ENCODE measurements at places on chromosomes 16 and 17. TPM values are rescaled to one million over a fixed set of nuclear protein-coding genes. Genes with fewer than 3 reads are reported as not detected.
A peak's percentile ranks its signal among the peaks of the same experiment; 100 is the strongest.

GRCh38 chr16:15509051-15509592, 74.7 kb downstream of the BMERB1 start:
- DNase-seq = no peak

- DNase-seq = no peak
Measured at GRCh38 chr17:35726127-35726952, 5.1 kb upstream of the RASL10B start.

DNA sequence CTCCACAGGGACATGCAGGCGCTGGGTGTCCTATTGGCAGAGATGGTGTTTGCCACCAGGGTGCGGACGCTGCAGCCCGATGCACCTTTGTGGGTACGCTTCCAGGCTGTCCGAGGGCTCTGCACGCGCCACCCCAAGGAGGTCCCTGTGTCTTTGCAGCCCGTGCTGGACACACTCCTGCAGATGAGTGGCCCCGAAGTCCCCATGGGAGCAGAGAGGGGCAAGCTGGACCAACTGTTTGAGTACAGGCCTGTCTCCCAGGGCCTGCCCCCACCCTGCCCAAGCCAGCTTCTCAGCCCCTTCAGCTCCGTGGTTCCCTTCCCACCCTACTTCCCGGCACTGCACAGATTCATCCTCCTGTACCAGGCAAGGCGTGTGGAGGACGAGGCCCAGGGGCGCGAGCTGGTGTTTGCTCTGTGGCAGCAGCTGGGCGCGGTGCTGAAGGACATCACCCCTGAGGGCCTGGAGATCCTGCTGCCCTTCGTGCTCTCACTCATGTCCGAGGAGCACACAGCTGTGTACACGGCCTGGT, 2.8 kb downstream of the WDR81 start:
- DNase-seq = no peak

DNA sequence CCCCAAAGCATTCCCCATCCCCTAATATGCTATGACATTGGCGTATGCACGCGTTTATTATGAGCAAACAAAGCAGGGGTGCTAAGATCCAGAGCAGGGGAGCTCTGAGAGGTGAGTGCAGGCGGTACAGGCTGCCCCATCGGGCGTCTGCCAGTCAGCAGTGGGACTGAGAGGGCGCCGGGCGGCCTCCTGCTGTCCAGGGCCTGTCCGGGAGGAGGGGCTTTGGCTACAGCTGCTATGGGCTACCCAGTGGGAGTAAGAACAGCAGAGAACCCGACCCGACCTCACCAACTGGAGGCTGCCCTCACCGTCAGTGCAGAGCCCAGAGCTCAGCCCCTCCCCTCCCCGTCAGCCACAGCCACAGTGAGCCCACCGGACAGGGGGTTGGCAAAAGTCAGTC, 18.5 kb upstream of the AATK start:
- DNase-seq = no peak

GRCh38 chr16:57753448-57754353, 18.1 kb downstream of the KATNB1 start:
- DNase-seq = no peak

GRCh38 chr16:78211946-78212345, 112.5 kb downstream of the WWOX start:
- no peak for DNase-seq

- DNase-seq = no peak
Measured at GRCh38 chr17:67920212-67920611, 76.1 kb downstream of the C17orf58 start.

DNA sequence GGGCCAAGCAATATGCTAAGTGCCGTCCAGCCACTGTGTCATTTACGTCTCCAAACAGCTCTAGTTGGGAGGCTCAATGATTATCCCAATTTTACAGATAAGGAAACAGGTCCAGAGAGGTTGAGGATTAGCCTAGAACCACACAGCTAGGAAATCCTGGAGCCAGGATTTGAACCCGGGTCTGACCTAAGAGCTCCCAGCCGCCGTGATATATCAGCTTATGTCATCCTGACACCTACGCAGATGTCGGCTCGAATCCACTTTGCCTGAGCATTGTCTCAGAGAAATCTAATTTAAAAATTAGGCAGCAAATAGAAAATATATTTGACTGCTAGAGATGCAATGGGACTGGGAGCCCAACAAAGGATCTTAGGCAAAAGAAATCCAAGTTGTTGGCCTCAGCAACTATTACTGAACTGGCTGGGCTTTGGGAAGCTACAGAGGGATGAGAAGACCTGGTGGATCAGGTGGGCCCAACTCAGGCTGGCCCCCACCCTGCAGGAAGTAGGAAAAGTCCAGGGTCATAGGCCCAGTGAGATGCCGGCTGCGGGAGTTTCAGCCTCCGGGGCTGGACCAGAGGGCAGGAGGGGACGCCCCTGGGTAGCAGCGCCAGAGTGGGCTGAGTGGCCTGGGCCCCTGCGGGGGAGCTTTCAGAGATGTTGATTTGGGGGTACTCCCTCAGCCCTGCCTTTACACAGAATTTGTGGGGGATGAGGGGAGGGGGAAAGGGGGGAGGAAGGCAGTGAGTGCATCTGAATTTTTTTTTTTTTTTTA, 35.1 kb upstream of the IL21R start:
- DNase-seq = no peak

- no peak for DNase-seq
Measured at GRCh38 chr17:78561166-78561565, 16.0 kb downstream of the DNAH17 start.

DNA sequence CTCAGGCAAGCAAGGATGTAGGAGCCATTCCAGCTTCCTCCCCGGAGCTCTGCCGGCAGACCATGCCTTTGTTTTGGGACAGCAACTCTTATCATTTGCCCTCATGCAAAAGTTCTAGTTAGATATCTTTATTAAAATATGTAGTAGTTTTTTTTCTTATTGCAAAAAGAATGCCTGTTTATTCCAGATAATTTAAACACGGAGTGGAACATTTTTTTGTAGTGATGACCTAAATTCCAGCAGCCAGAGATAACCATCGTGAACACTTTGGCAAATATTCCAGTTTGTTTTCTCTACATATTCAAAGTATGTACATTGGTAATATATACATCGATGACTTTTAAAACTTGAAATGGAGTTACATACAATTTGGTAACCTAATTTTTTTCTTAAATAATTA, 54.8 kb downstream of the CRISPLD2 start:
- no peak for DNase-seq

DNA sequence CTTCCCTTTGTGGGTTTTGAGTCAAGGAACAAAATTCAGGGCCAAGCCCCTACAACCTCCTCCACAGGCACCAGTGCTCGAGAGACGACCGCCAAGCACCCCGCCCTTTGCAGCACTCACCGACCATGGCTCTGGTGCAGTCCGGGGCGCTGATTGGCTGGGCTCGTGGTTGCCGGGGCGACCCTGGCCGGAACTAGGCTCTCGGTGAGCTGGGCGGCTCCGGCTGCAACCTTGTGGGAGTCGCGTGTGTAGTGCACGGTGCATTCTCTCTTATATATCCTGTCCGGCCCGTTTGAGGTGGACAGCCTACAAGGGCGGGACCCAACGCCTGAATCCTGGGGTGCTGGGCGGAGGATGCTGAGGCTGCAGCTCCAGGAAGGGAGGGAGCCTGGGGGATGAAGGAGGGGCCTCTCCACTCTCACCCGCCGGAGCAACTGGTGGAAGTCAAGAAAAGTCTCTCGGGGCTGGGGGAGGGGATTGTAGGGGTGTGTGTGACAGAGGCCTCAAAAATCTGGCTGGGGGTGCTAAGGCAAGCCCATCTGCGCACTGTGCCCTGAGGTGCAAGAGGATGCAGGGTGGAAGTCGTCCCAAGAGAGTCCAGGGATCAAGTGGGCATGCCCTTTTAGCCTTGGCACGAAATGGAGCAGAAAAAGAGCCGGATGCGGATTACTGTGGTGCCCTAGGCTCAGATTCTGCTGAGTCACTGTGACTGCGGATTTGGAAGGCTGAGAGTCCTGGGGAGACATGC, at the start of gene NQO1:
TSS of gene NQO1 (minus strand) at position 248 of the 748 bp plus-strand sequence. CDS start at position 127, 121 bp downstream.
- peak; percentile 95 for DNase-seq

DNA sequence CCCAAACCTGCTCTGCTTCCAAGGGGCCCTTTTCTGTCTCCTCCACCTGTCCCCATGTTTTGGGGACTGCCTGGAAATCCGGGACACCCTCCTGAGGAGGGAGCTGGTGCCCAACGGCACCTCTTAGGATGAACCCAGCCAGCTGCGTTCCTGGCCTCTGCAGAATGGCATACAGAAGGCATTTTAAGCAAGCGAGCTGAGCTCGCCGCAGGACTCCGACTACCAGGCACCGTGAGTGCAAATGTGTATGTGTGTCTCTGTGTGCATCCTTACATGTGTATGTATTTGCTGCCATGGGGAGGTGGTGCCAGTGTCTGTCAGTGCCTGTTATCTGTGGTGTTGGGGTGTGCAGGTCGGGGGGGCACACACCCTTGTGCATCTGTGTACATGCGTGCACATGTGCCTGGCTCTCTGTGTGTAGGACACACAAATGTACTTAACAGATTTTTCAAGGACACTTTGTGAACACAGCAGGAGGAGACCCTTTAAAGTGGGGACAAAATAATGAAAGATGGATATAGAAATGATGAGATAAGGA, 39.3 kb downstream of the ABAT start:
- no peak for DNase-seq

DNA sequence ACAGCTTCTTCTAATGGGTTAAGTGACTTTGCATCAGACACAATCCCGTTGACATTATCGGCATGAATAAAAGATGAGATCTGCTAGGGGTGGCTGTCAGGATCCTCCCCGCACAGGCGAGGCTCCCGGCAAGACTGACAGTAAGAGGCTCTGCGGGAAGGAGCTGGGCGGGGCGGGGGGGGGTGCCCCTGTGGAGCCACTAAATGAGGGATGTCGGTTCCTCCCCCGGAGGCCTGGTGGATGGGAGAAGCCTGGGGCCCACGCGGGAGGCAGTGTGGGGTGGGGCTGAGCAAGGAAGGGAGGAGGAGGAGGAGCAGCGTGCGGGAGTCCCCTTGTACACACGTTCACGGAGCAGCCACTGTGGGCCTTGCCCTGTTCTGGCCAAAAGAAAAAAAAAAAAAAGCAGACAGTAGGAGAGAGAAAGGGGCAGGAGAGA, 190.9 kb upstream of the GSE1 start:
- DNase-seq = no peak

DNA sequence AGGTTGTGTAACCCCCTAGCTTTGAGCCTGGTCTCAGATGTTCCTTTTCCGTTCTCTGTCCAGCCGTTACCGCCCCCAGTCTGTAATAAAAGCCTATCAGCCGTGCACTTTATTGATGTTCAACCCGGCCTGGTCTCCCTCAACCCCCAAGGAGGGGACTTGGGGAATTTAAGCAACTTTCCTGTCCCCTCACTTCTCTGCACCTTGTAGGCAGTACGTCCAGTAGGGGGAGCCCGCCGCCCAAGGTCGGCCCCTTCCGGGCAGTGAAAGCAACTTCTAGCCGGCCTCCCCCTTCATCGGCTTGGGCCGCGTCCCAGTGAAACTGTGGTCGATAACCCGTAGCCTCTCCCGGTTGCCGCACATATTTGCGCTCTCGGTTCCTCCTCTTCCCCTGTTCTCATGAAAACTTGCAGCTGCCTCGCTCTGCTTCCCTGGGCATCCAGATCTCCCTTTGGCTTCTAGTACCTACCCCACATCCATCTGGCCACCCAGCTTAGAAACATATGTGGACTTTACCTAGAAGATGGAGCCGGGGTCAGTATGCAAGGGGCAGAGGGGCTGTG, 7.9 kb downstream of the PNPO start:
- no peak for DNase-seq

- no peak for DNase-seq
Measured at GRCh38 chr17:28997806-28998205, 8.0 kb downstream of the SEZ6 start.

- peak; percentile 89 for DNase-seq
Measured at GRCh38 chr17:43368740-43369506, 29.9 kb upstream of the ARL4D start.

DNA sequence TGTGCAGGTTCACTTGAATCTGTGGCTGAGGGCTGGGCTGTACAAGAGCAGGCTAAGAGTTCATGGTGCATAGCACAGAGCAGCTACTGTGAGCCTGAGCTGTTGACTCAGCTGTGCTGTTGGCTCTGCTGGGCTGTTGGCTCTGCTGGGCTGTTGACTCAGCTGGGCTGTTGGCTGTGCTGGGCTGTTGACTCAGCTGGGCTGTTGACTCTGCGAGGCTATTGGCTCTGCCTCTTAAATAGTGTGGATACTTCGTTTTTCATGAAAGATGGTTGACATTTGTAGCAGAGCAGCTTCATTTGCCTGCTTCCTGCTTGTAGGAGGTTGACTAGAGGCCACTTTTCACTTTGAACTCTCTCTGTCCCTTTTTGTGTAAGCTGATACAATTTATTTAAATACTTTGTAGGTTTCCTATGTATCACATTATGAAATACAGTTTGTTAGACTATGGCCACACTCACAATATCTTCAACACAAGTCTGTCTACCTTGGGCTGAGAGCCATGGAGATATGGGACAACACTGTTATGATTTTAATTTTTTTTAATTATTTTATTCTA, 40.3 kb upstream of the CCNF start:
- DNase-seq = no peak

- peak; percentile 86 for DNase-seq
Measured at GRCh38 chr17:60435244-60436167, 13.2 kb downstream of the CHCT1 start.

GRCh38 chr17:72287586-72287985, 166.8 kb downstream of the SOX9 start:
- peak; percentile 27 for DNase-seq

DNA sequence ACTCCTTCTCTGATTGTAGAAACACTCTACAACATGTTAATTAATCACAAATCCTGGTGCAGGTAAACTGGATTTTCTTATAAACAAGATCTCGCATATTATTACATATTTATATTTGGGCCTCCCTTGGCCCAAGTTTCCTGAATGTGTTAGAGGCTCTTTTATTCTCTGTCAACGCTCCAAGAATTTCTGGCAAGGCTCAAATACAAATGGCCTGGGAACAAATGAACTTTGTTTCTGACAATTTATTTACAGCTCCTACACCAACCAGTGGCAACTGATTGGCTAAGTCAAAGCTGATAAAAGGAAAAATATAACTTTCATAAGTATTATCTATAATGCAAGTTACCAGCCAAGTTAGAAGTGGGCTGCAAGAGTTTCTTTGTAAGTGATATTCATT, 64.9 kb upstream of the CORO6 start:
- DNase-seq = no peak

- DNase-seq = no peak
Measured at GRCh38 chr17:63041251-63041650, 75.2 kb downstream of the TANC2 start.

- DNase-seq = peak; percentile 34
Measured at GRCh38 chr16:50884066-50884860, 142.4 kb downstream of the CYLD start.

ERN1 gene
- total RNA-seq = 26.5 TPM

EPN3 gene
- 0.85 TPM for total RNA-seq

Measured in ascending aorta (tissue), 2 donors.